ENCODE measurements at places on chromosomes 12 and 14.

DNA sequence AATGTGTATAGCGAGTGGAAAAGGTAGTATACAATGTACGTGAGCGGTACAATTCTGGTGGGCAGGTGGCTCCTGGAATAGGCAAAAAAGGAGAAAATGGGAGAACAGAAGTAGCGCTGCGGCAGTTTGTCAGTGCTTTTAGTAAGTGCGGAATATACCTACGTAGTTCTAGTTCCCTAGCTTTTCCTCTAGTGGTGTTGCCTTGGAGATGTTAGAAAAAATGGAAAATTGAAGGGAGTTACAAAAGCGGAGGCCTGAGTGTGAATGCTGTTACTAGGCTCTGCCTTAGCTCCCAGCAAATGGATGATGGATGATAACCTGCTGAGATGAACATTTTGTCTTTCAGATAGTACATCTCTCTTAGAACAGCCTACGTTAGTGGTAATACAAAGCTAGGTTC, 1.1 kb downstream of the TTC8 start:
- no peak for DNase-seq

DNA sequence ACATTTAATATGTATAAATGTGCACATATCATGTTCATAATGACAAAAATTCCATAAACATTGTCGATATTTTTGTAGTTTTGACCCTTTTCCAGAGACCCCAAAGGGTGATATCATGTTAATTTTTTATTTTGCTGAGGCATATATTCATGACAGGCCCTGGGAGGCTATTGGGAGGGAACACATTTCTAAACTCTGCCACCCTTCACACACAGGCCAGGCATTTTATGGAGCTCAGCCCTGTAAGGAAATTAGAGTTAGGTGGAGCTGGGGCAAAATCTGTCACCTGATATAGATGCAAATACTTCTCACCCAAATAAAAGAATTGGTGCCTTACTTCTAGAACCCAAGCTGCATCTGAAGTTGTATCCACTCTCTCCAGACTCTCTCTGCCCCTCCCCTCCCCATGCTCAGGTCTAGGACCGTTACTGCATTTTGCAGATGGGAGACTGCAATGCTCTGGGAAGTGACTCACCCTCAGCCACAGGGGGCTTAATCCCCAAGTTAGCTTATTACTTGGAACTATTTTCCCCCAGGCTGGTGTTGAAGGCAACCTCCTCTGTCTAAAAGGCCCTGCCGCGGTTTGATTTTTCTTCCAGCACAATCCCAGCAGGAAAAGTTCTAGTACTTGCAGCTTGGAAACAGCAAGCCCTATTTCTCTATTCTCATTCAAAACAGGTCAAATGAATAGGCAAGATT, 238.9 kb downstream of the EMP1 start:
- DNase-seq: no peak

GRCh38 chr12:118256352-118256751, 116.4 kb downstream of the TAOK3 start:
- no peak for DNase-seq

DNA sequence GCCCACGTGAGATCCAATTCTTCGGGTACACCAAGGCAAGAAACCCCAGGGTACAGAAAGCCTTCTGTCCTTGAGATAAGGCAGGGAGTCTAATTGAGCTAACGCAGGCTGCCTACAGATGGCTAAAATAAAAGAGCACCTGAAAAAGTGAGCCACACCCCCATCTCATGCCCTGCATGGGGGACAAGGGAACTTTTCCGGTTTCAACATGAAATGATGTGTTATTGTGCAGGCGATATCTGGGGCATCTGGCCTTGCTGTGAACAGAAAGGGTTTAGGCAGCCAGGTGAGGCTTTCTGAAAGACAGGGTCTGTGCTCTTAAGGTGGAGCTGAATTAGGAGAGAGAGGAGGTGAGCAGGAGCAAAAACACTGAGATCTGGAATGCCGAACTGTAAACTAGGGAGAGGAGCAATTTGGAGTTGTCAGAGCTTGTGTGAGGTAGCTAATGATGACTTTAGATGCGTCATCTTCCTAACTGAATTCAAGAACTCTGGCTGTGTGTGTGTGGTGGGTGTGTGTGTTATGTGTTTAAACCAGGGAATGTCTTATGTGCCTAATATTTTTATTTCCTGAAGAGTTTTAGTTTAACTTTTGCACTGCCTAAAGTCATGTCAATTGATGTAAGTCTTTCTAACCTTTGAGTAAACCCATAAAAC, 20.1 kb upstream of the LDHB start:
- no peak for DNase-seq

GRCh38 chr12:41055875-41056577, 132.1 kb upstream of the PDZRN4 start:
- DNase-seq: no peak

- no peak for DNase-seq
These were observed 26.6 kb upstream of the KCNC2 start for GRCh38 chr12:75236206-75236605.

DNA sequence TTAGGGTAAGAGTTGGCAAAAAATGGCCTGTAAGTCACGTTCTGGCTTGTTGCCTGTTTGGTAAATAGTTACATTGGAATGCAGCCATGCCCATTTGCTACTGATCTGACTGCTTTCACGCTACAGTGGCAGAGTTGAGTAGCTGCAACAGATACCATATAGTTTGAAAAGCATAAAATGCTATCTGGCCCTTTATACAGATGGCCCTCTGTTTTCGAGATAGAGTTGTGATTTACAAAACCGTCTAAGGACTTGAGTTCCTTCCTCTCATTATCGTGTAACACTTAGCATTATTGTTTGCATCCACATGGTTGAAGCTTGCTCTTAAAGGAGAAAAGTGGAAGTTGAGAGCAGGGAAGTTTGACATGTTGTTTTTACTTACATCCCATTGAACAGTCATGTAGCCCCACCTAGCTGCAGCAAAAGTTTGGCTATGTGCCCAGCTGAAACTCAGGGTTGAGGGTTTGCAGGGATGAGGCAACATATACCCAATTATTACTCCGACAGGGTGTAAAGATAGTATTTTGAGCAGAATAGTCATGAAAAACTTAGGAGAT, 11.3 kb upstream of the SCFD1 start:
- DNase-seq: no peak

DNA sequence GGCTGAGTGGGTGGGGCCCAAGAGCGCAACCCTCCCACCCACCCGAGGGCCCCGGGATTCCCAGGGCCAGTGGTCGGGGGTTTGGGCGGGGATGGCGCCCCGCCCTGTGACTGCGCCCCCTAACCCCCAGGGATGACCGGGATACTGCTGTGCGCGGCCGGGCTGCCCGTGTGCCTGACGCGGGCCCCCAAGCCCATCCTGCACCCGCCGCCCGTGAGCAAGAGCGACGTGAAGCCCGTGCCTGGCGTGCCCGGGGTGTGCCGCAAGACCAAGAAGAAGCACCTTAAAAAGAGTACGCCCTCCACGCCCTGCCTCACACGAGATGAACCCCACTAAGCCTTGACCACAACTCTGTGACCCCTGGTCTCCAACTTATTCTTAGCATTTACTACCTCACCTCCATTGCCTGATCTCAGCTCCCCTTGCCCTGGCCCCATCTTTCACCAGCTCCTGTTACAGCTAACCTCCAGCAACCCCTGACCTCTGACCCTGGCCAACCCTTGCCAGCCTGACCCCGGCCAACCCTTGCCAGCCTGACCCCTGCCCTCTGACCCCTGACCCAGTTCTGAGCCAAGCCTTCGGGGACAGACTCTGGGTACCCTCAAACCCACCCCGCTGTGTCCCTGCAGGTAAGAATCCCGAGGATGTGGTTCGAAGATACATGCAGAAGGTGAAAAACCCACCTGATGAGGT, 37.0 kb downstream of the DTX1 start:
- DNase-seq: no peak

GRCh38 chr12:108629824-108630476, 3.7 kb downstream of the SELPLG start:
- DNase-seq: peak; percentile 57

DNA sequence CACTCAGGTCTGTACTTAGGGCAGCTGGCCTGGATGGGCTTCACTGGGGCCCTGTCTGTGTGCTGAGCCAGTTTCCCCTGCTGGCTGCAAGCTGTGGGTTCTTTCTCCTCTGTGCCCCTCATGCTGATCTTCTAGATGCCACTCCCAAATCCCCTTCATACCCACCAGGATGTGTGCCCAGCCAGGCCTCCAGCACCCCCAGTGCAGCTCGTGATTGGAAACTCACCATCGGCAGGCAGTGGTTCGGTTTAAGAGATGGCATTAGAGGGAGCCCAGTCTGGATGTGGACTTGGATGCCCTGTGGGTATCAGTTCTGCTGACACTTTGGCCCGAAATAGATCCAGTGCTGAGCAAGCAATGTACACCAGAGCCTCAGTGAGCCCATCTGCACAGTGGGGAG, 5.9 kb downstream of the TCL1B start:
- DNase-seq: no peak

DNA sequence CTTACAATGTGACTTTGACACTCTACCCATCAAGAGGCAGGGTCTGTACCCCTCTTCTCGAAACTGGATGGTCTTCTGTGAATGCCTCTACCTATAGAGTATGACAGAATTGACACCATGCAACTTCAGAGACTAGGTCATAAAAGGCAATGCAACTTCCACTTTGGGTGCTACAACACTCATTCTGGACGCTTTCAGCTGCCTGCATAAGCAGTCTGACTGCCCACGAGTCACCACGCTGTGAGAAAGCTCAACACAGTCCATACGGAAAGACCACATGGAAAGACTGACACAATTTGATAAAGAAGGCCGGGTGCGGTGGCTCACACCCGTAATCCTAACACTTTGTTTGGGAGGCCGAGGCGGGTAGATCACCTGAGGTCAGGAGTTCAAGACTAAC, 14.9 kb downstream of the SLC7A7 start:
- no peak for DNase-seq

GRCh38 chr12:42325326-42325652, 605 bp downstream of the ZCRB1 start:
- DNase-seq: no peak

DNA sequence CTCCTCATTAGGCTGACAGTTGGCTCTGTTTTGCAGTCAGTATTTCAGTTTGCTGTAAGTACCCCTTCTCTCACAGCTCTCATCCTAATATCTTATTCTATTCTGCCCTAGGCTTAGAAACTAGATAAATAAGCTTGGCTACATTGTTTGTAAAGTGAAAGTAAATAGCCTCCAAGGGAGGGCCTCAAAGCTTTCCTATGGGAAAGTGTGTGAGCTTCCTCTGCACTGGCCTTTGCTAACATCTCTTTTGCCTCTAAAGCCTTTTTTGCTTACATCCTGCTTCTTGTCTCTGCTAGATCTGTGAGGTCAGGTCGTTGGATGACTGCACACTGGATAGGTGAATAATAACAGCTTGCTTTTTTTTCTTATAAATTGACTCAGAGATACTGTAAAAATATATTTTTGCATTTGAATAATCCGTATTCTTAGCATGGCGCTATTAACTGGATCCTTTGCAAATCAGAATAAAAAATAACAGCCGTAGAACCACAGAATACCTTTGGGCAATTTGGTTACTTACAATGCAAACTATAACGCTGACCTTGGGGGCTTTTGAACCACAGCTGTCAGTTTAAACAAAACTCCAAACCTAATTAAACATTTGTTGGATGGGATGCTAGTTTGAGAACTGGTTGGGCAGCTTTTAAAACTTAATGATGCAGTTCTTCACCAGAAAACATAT, 55.1 kb downstream of the TTC6 start:
- DNase-seq: no peak

DNA sequence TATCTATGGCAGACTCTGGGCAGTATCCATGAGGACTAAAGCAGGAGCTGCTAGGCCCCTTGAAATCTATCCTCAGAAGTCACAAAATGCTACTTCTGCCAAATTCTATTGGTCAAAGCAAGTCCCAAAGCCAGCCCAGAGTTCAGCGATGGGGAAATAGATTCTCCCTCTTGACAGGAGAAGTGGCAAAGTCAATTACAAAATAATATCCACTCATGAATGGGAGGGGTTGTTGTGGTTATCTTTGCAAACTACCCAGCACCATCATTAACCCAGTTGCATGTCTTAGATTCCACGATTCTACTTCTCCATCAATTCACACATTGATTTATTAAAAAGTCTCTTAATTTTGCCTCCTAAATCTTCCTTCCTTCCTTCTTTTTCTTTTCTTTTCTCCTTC, 30.7 kb upstream of the STXBP6 start:
- DNase-seq: no peak

DNA sequence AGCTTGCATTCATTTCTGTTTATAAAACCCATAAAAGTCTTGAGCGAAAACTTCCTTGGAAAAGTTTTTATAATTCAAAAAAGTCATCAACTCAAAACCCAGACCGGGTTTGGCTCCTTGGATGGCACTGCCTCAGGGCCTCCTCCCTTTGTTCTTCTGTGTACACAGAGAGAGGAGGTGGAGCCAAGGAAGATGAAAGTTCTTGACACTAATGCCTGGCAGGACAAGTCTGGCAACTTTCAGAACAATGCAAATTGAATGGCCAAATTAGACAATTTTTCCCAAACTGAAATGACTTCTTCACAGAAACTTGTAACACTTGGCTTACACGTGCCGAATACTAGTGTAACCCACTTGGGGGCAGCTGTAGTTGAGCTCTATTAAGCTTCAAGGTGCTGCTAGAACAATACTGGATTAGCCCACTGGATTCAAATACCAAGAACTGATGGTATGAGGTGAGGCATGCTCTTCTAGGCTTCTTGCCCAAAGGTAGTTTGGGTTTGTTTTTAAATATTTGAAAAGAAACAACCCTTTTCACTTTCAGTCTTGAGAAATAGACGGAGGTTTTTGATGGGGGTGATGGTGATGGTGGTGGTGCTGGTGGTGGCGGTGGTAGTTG, 86.6 kb upstream of the FRMD6 start:
- no peak for DNase-seq

GRCh38 chr12:43676183-43676813, 82.3 kb downstream of the PUS7L start:
- no peak for DNase-seq

DNA sequence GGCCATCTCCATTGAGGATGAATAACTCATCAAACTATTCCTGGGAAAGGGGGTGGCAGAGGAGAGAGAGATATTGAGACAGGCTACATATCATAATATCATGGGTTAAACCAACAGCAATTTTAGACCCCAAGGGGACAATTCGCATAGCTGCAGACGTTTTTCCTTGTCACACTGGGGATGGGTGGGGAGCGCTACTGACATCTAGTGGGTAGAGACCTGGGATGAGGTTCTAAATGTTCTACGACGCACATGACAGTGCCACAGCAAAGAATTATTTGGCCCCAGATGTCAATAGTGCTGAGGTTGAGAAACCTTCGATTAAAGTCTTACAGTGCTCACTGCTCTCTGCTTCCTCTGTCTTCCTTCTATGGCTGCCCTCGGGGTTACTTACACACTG, 425.6 kb downstream of the NRXN3 start:
- DNase-seq: no peak

DNA sequence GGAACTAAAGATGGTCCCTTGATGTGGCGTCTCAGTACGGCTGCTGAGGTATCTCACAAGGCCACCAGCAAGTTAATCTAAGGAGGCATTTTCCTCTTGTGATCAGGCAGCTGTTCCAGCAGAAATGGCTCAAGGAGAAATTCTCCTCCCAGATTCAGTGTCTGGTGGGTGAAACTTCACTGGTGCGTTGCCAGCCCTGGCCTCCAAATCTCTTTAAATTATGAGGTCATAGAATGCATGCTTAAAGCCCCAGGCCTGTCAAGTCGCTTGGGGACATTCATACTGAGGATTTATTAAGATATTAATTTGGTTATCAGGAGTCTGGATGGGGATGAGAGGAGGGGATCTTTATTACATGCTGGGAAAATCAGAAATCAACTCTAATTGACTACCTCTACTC, 72.9 kb downstream of the PPP2R5C start:
- no peak for DNase-seq

GRCh38 chr12:91702843-91703425, 442.7 kb downstream of the BTG1 start:
- no peak for DNase-seq

GRCh38 chr14:88775532-88775931, 17.2 kb downstream of the EML5 start:
- DNase-seq: no peak

- DNase-seq: no peak
These were observed 9.4 kb upstream of the ABCC9 start for GRCh38 chr12:21950649-21951048.

Data from omental fat pad (tissue), 4 donors.